ENCODE measurements at places on chromosomes 6 and 20.

- DNase-seq, result no peak
These were observed 47.2 kb upstream of the SYNDIG1 start for GRCh38 chr20:24422091-24422760.

DNA sequence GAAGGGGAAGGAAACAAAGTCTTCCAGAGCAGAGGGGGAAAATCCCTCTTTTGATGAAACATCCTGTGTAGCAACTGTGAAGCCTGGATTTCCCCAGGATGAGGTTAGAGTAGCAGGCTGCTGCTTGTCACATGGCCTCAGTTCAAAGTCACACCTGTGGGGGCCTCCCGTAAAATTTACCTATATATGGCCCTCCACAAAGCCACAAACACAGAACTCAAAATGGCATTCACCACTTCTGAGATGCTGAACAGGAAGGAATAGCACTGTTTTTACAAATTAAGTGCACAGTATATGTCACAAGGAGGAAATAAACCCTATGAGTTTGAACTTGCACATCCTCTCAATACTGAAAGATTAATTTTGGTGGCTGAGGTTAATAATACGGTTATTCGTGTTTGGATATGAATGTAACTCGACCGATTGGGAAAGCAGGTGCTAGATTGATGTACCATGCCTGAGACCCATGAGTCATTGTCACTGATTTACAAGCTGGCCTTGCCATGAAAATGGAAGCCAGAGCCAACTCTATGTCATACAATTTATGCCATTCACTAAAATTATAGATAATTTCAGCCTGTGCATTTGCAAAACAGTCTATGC is 70.6 kb downstream of the SGK1 start:
- DNase-seq, result no peak

DNA sequence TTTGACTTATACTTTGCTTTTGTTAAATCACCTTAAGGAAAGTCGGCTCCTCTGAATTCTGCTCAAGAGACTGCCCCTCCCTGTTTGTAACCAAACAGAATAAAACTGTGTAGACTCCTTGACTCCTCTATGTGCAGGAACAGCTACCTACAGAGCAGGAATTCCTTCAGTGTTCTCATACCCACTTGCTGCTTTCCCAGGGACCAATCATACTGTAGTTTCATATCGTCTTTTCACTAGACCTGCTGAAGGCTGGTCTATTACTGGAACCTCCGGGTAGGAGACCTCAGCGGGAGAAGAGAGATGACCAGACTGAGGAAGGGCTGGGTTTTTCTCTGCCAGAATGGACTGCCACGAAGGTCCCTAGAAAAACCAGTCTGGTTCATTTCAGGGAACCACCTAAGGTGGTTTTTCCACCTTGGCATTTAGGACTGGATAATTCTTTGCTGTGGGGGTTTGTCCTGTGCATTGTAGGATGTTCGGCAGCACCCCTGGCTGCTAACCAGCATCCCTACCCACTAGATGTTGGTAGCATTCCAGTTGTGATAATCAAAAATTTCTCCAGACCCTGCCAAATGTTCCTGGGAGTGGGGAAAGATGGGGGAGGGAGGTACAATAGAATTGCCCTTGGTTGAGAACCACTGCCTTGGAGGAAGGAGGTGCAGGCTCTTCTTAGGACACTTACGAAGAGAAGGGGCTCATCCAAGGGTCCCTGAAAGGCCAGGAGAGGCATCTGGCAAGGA is 80.5 kb downstream of the DNAAF9 start:
- no peak for DNase-seq

- DNase-seq, result no peak
These were observed 9.9 kb upstream of the CDK5RAP1 start for GRCh38 chr20:33411242-33411641.

- no peak for DNase-seq
These were observed 1.3 kb downstream of the BTBD3 start for GRCh38 chr20:11918981-11919380.

DNA sequence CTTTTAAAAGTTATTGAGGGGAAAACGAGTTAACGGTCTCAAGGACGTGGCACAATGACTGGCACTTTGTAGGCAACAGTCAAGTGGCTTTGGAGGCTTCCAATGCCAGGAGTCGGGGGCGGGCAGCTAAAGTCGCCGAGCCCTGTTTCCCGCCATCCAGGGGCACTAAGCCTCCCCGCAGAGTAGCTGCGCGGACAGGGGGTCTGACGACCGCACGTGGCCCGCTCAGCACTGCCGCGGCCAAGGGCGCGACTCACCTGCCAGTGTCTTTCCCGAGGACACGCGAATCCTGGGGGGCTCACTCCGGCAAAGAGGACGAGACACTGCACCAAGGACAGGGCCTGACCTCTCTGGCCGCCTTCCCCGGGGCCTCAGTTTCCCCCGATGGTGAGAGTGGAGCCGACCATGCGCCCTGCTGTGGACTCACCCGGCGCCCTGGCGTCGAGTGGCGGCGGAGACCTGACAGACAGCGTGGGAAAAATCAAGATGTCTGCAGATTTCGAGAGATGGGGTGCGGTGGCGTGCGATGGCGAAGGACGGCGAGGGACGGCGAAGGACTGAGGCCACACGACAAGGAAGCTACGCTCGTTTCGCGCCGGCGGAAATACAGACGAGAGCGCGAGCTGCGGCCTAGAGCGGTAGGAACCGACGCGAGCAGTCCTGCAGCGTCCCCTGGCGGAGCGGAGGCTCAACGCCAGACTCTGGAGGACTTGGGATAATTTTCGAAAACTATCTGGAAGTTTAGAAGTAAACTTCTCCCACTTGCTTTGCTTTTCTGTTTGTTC is at the start of gene SNHG17:
Gene SNHG17 (minus strand): TSS at position 559 of the 785 bp plus-strand sequence.
- peak; percentile 85 for DNase-seq

DNA sequence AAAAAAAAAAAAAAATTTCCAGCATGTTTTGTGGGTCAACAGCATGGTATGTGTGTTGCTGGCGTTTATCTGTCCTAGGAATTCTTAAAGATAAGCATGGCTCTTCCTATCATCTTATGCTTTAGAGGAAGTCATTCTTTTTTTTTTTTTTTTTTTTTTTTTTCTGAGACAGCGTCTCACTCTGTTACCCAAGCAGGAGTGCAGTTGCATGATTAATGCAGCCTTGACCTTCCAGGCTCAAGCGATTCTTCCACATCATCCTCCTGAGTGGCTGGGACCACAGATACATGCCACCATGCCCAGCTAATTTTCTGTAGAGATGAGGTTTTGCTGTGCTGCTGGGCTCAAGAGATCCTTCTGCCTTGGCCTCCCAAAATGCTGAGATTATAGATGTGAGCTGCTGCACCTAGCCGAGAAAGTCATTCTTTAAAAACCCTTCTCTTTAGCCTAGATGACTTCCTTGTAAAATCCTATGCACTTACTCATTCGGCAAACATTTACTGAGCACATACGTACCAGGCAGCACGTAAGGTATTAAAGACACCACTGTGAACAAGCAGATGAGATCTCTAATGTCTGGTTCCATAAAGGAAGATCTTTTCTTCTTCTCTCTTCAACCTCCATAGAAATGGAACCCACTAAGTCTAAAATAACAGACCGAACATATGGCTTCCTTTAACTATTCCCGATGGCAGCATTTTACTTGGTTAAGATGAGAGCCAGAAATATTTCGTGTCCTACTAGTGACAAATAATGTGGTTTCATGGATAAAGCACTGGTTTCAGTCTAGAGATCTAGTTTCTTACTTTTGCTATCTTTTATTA is 122.4 kb downstream of the RIN2 start:
- DNase-seq, result peak; percentile 93

DNA sequence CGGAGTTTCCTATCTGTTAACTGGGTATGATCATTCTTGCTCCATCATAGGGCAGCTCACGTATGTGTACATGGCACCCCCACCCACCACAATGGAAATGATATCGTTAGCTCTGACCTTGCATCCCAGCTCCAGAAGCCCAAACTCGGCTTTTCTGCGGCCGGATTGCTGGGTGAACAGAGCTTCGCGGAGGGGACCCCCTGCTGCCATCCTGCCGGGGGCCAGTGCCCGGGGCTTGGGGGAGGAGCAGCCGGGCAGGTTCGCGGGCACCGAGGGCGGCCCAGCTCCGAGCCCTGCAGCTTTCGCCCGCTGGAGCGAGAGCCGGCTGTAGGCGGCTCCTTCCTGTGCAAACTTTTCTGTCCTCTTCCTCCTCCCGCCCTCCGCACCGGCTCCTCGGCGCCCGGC is 24.9 kb upstream of the FUCA2 start:
- peak; percentile 32 for DNase-seq

GRCh38 chr6:130018292-130018743 is at the start of gene L3MBTL3:
L3MBTL3 (plus strand) TSS chr6:130018581; CDS start chr6:130042700, 24,119 bp downstream.
- DNase-seq, result peak; percentile 20

DNA sequence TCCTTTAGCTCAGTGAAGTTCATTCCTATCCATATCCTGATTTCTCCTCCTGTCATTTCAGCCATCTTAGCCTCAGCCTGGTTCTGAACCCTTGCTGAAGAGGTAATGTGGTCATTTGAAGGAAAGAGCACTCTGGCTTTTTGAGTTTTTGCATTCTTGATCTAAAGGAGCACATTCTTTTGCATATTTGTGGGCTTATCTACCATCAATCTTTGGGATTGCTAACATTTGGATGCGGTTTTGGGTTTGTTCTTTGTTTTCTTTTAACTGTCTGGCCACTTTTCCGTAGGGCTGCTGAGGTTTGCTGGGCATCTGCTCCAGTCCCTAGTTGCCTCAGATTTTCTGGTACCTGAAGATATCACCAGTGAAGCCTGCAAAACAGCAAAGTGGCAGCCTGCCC is 238.3 kb downstream of the EPM2A start:
- no peak for DNase-seq

- no peak for DNase-seq
These were observed 747.7 kb downstream of the C6orf118 start for GRCh38 chr6:164561656-164562055.

GRCh38 chr6:20402092-20402341 is 338 bp downstream of the E2F3 start:
- peak; percentile 5 for DNase-seq
